ENCODE measurements at places on chromosomes 6 and 20.

DNA sequence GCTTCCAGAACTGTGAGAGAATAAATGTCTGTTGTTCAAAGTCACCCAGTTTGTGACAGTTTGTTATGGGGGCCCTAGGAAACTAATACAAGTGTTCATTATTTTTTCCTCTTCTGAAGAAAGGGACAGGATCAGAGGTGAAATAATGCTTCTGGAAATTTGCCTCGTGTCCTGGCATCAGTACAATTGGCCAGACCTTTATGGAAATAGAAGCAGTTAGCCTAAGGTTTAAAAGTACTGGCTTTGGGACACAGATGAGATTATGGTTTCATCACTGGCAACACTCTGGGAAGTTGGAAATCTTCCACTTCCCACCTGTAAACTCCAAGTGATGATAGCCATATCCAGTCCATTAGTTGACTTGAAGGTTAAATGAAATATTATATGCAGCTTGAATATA lies 88.7 kb downstream of the PLCB1 start:
- DNase-seq = no peak

DNA sequence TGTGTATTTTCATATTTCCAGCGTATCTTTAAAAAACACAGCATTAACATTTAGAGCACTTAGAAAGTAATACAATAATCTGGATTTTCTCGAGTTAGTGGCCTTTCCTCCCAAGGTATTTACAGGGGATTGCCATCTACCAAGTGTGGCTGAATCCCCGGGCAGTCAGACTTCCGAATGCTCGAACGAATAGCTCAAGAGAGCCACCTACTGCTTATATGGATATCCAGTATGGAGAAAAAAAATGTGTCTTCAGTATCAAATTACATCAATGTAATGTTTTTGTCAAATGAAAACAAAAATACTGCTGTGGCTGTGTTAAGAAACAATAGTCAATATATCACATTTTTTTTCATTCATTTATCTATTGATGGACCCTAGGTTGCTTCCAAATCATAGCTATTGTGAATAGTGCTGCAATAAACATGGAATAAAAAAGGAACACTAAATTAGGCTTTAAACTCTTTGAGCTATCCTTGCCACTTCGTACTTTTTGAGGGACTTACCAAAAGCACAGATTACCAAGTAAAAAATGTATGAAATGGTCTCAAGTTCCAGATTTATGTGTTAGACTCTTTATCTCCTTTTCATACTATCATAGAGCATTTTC lies 654.5 kb upstream of the PTCHD4 start:
- DNase-seq = peak; percentile 43

DNA sequence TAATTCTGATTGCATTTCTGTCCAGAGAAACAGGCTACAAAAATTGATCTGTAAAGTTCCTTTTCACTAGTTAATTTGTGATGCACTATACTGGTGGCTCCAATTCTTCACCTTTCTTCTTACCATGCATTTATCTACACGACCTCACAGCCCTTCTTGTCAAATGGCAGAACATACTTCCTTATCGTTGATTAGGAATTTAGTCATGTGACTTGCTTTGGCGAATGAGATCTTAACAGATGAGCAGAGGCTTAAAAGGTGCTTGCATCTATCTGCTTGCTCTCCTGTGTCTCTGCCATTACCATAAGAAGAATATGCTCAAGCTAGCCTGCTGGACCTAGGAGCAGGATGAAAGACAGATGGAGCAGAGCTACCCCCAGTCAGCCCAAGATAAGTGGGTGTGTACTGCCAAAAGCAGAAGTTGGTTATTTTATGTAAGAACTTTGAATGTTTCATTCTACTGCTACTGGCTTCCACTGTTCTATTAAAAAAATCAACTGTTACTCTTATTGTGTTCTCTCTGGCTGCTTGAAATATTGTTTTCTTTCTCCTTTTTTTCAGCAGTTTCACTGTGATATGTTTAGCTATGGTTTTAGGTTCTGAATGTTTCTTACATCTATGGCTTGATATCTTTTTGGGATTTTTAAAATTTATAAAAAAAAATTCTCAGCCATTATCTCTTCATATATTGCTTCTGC lies 40.2 kb upstream of the RBM24 start:
- DNase-seq = no peak

- DNase-seq = no peak
Observed at GRCh38 chr6:124463271-124463670, 499.0 kb upstream of the RNF217 start.

GRCh38 chr6:7604506-7604905 lies 14.5 kb downstream of the SNRNP48 start:
- no peak for DNase-seq
